ENCODE measurements at places on chromosomes 12 and 14.
A peak's percentile ranks its signal among the peaks of the same experiment; 100 is the strongest.

DNA sequence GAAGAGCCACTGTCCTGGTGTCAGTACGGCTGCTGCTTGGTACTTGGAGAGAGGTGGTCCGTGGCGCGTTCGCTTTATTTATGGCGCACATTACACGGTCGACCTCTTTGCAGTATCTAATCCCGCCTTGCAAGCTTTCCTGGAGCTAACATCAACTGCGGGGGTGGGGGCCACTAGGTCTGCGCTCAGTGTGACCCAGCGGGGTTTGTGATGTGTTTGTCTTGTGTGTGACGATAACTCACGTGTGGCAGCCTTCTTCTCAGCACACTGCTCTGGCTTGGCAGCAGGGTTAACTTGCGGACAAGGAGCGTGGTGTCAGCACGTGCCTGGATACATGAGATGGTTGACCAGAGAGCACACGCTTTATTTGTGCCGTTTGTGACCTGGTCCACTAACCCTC lies 122.2 kb upstream of the RTL1 start:
- no peak for DNase-seq

GRCh38 chr12:75491169-75491568 lies 10.6 kb downstream of the GLIPR1 start:
- DNase-seq, result no peak

- DNase-seq, result peak; percentile 67
Measured at GRCh38 chr12:52132754-52133161, 53.3 kb downstream of the SMIM41 start.

- DNase-seq, result no peak
Measured at GRCh38 chr12:89928467-89928866, 219.8 kb upstream of the ATP2B1 start.

- no peak for DNase-seq
Measured at GRCh38 chr14:71606064-71606463, 326.2 kb upstream of the RGS6 start.

DNA sequence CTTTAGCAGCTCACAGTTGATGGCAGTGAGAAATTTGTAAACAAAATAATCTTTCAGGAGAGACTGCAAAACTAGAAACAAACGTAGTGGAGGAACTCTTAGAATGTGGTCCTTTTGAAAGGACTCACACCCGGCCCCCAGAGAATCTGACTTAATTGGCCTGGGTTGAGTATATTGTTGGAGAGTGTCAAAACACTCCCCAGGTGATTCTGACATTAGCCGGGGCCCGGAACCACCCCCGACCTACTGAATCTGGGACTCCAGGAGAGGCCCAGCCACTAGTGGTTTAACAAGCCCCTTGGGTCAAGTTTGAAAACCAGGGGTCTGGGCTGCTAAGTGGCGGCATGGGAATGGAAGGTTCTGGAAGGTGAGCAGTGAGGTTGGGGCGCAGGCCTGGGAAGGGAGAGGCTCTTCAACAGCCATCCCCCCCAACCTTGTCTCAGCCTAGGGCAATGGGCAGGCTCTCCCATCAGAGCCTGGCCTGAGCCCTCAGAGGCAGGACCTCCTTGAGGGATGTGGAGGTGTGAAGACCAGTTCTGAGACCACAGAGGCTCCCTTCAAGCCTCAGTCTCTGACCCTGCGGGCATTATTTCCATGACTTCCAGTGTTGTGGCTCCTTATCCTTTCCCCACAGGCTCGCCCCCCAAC lies 1.1 kb upstream of the ELK3 start:
- DNase-seq, result no peak

GRCh38 chr12:109878749-109879148 lies 1.6 kb downstream of the GLTP start:
- peak; percentile 44 for DNase-seq

DNA sequence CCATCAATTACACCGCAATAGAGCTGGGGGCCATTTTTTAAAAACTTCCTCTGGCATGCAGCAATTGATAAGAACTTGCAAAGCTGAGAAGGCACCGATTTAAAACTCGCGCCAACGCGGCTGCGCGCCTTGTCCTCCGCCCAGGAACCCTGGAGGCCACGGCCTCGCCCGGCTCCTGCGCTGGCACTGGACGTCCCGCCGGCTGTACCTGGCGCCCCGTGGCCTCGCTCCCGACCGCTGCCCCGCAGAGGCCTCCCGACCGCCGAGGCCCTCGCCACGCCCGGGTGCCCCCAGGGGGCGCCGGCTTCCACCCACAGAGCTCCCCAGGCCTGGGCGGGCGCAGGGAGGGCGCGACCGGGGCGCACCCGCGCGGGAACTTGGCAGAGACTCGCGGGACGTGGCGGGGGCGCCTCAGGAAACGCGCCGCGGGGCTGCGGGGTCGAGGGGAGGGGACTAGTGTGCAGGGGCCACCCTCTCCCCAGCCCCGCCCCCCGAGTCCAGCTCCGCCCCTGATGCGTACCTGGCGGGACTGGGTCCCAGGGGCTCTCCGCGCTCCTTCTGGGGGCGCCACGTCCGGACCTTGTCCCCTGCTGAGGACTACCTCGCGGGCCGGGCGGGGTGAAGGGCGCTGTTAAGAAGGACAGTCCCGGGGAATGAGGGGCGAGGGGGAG lies 65.7 kb downstream of the TNFAIP2 start:
- peak; percentile 10 for DNase-seq

DNA sequence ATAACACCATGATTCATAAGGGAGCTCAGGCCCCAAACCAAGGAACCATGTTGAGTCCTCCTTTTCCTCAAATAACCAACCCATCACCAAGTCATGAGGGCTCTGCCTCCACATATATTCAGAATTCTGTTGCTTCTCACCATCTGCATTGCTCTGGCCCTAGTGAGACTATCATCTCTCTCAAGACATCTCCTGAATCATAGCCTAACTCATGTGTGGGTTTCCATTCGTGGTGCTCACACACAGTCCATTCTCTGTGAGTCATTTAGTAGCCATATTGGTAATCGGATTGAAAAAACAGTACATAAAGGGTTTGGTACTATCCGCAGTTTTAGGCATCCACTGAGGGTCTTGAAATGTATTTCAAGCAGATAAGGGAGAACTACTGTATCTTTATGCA lies 5.1 kb upstream of the SLC38A2 start:
- DNase-seq, result no peak

GRCh38 chr14:55572578-55572977 lies 7.4 kb upstream of the KTN1 start:
- DNase-seq, result peak; percentile 28

DNA sequence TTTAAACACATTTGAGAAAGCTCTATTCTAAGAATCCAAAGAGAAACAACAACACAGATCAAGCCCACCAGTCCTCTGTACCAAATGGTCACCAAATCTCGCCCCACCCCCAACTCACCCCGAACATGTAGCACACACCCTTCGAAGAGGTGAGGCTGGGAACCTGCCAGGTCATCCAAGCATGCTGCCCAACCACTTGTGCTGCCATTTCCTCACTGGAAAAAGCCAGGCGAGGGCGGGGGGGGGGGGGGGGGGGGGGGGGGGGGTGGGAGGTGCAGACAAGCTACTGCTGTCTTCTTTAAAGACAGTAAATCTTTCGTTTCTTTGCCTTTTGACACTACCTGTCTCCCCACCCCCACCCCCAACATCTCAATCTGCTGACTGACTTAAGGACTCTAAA lies 59.9 kb downstream of the SETD3 start:
- DNase-seq, result peak; percentile 12

- no peak for DNase-seq
Measured at GRCh38 chr14:52060080-52060479, 8.8 kb downstream of the NID2 start.

- no peak for DNase-seq
Measured at GRCh38 chr14:82562881-82563280, 1029.2 kb upstream of the SEL1L start.

DNA sequence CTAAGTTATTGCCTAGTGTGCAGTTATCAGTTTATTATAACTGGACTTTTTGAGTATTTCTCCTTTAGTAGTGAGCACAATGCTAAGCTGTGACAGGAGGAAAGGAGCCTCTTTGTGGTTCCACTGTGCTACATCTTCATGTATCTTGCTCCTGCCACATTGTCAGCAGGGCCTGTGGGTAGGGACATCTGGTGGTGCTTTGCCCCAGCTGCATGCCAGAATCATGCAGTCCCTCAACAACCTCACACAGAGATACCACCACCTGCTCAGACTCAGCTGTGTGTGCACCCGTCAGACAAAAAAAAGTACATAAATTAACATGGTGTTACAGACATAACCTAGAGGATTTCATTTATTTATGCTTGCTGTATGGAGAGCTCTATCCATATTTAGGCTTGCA lies 51.1 kb downstream of the MIS18BP1 start:
- DNase-seq, result peak; percentile 28

DNA sequence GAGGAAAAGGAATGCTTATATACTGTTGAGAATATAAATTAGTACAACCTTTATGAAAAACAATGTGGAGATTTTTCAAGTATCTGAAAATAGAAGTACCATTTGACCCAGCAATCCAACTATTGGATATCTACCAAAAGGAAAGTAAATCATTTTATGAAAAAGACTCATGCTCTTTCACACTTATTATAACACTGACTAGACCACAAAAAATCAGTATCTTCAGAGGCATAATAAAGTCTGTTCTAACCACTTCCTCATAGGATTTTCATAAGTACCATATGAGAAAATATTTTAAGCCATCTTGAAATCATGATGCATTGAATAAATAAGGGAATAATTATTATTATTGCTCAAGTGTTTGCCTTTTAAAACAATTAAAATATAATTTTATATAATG lies 90.8 kb downstream of the SLCO1B1 start:
- no peak for DNase-seq

- no peak for DNase-seq
Measured at GRCh38 chr12:65195387-65196055, 26.1 kb downstream of the LEMD3 start.

- DNase-seq, result no peak
Measured at GRCh38 chr12:131418884-131419283, 292.0 kb upstream of the SFSWAP start.

DNA sequence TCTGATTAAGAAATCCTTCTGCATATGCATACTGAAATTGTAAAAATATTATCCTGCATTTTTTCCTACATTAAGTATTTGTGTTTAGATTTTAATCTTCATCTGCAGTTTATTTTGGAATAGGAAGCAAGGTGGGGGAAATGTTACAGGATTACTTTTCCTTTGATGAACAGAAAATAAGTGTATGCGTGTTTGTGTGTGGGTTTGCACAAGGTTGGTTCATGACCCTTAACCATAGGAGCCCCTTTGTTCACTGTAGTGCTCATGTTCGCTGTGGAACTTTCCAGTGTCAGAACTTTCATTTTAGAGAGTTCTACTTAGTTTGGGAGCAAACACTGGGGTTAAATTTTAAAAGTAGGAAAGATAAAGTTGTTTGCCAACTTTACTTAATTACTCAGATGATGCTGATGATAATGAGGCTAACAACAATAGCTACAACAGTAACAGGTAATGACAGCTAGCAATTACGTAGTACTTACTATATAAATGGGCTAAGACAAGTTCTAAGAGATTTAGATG lies 6.4 kb upstream of the A2M start:
- DNase-seq, result no peak

DNA sequence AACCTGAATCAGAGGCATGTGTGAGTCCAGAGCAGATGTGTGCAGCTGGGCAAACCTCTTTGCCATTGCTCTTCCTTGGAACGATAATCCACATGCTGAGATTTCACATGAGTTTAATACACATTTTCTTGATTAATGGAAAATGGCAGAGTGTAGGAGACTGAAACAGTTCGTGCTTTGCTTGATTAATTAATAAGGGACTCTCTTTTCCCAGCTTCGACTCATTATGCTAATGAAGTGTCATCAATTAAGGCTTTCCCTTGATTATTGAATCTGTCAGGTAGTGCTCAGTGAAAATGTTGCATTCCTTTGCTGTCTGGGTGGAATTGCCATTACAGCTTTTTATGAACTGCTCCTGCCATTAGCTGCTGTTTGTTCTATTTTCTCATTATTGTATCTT lies 487.7 kb upstream of the NOVA1 start:
- DNase-seq, result no peak

- peak; percentile 22 for DNase-seq
Measured at GRCh38 chr12:124464830-124465229, 102.6 kb downstream of the NCOR2 start.

DNA sequence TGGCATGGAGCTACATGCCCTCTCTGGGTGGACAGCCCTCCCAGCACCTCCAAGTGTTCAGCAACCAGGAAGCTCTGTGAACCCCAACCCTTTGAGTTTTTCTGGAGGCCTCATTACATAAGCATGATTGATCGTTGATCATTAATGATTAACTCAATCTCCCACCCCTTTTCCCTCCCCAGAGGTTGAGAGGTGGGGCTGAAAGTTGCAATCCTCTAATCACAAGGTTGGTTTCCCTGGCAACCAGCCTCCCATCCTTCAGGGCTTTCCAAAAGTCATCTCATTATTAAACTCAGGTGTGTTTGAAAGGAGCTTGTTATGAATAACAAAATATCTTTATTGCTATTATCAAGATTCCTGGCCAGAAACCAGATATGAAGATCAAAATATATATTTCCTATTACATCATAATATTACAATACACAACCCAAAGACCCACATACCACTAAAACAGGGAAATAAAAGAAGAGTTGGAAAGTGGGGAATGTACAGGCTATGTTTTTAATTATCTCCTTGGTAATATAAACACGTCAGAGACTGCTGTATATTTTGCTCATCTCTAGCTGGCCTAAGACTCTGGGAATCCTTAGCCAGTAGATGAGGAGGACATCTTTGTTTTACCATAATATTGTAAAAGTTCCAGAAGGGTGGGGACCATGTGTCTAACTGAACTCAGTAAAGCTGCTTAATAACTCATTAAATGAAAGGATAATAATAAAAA lies 73.6 kb downstream of the SSPN start:
- DNase-seq, result no peak

DNA sequence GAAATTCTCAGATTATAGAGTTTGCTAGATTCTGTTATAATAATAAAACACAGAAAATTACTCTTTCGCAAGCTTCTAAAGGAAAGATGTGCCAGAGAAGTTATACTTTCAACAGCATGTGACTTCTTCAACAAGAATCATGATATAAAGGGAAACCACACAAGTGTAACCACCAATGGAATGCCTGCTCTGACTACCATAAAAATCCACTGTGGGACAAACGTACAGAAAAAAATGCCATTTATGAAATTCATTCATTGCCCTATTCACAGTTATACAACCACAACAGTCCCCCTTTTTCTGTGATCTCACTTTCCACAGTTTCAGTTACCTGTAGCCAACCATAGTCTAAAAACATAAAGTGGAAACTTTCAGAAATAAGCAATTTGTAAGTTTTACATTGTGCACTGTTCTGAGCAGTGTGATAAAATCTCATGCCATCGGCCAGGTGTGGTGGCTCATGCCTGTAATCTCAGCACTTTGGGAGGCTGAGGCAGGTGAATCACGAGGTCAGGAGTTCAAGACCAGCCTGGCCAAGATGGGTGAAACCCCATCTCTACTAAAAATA lies 3.2 kb downstream of the CATSPERB start:
- DNase-seq, result no peak

All from epithelial cell of esophagus (primary cell).